ENCODE measurements at places on chromosomes 13 and 19.

- no peak for DNase-seq
Observed at GRCh38 chr13:40149611-40150274, 494.3 kb downstream of the COG6 start.

- no peak for DNase-seq
Observed at GRCh38 chr19:51735759-51736449, 12.1 kb upstream of the HAS1 start.

DNA sequence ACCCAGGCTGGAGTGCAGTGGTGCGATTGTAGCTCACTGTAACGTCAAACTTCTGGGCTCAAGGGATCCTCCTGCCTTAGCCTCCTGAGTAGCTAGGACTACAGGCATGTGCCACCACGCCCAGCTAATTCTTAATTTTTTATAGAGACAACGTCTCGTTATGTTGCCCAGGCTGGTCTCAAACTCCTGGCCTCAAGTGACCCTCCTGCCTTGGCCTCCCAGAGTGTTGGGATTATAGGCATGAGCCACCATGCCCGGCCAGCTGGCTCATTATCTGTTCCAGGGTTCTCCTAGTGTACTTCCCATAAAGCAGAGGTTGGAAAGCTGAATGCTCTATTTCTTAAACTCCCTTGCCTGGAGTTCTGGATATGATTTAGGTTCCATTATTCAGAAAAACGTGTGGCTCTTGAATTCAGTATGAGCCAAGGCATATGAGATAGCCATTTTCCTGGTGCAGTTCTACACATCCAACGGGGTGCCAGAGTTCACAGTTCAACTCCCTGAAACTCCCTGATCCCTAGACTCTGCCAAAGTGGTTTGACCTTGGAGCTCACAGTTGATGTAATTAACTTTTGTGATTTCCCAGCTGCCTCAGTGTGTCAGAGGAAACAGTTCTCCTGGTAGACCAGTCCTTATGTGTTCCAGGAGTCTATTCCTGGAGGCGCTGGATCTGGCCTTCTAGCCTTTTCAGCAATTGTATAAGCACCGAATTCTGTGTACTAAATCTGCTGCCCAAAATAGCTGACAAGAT, 21.6 kb downstream of the GPR183 start:
- no peak for DNase-seq

GRCh38 chr13:112804374-112804773, 114.5 kb downstream of the ATP11A start:
- DNase-seq, result no peak

DNA sequence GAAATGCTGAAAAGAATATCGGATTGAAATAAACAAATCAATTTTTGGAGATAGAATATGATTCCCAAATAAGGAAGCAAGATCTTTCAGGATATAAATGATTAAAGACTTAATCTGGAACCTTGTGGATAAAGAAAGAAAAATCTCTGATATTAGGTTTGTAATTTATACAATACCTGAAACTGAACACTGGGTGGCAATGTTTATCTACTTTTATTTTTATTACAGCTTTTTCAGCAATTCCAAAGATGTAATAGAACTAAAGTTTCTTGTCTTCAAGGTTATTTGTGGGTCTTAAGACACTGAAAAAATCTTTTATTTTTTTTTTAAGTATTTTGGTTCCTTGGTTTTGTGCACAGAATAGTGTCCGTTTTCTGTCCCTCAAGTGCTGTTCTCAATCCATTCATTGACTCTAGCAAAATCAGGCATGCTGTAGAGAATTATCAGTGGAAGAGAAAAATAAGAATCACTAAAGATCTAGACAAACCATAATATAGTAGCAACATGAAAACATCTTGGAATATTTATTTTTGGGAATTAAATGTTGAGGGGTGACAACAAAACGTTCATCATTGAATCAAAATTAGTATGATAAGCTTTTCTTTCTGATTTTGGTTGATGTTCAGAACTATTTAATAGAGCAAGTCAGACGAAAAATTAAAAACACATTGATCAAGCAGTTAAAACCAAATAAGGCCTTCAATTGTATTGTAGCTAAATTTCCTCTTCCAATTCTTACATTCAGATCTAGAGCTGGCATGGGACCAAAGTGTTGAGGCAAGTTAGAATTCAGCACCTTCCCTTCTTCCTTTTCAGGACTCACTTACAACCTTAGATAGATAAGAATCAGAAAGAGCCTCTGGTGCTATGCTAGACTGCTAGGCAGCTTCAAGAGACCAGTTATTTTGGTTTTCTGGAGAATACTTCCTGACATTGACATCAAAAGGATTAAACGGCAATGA, 704.4 kb upstream of the PCDH20 start:
- DNase-seq, result no peak

- DNase-seq, result no peak
Observed at GRCh38 chr19:48623556-48624066, 4.3 kb downstream of the SPHK2 start.

DNA sequence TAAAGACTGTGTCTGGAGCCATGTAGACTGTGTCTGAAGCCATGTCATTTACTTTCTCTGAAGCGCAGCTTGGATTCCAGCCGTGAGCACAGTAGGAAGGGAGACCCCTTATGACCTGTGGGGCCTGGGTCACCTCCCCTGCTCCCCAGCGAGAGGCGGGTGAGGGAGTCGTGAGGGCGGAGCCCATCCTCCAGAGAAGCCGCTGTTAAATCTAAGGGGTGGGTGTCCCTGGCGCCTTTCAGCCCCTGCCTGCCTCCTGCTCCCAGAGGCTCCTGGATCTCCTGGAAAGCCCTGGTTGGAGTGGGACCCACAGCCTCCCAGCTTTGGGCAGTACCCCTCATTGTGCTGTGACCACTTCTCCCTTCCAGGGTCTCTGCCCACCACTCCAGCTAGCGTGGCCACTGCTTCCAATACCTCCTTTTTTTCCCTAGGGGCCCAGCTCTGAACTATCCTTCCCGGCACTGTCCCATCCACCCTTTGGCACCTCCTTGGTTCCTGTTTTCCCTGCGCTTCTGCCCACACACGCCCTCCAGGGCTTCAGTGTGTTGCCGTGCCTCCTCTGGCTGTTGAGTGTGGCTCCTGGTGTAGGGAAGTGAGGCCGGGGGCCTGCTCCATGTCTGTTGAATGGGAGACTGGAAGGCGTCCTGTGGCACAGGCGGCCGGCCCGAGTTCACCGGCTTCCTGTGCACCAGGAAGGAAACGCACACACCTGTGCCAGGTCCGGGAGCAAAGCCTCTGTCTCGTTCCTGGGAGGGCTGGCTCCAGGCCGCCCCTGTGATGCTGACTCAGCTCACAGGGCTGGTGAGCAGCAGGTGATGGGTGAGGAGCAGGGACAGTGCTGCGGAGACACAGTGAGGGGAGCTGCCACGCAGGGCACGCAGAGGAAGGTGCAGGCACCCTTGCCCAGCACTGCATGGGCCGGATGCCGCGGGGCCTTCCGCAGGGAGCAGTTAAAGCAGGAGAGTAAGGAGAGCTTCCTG, 29.4 kb downstream of the ATP4B start:
- DNase-seq, result no peak

DNA sequence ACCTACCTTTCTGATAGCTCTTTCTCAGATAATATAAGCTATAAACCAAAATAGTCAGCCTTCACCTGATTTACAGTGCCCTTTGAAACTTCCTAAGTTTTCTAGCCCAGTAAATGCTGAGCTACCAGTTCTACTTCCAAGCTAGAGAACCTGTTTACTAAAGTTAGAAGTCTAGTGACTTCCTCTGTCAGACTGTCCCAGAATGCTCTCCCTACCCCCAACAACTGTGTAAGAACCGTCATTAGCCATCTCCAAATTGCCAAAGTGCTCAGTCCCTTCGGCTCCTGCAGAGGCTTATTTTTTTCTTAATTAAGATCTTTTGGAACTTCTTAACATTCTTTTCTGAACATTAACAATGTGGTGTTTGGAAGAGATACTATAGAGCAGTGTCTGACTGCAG, 3.2 kb upstream of the ABCC4 start:
- DNase-seq, result no peak

GRCh38 chr19:6017576-6017975, 39.6 kb upstream of the RANBP3 start:
- no peak for DNase-seq

- DNase-seq, result no peak
Observed at GRCh38 chr13:54029226-54029625, 1000.6 kb downstream of the OLFM4 start.

DNA sequence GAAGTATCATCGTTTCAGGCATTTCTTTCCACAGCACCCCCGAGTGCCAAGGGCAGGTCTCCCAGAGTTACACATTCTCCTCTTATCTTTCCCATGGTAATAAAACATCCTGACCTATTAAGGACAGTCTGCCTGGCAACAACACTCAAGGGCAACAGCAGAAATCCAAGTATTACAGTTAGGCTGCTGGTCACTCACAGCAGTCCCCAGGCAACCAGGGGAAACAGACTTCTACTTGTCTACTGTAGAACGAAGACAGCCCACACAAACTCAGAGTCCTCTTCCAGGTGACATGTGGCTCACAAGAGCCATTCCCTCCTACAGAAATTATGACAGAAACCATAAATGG, 24.3 kb downstream of the RCBTB1 start:
- DNase-seq, result no peak

DNA sequence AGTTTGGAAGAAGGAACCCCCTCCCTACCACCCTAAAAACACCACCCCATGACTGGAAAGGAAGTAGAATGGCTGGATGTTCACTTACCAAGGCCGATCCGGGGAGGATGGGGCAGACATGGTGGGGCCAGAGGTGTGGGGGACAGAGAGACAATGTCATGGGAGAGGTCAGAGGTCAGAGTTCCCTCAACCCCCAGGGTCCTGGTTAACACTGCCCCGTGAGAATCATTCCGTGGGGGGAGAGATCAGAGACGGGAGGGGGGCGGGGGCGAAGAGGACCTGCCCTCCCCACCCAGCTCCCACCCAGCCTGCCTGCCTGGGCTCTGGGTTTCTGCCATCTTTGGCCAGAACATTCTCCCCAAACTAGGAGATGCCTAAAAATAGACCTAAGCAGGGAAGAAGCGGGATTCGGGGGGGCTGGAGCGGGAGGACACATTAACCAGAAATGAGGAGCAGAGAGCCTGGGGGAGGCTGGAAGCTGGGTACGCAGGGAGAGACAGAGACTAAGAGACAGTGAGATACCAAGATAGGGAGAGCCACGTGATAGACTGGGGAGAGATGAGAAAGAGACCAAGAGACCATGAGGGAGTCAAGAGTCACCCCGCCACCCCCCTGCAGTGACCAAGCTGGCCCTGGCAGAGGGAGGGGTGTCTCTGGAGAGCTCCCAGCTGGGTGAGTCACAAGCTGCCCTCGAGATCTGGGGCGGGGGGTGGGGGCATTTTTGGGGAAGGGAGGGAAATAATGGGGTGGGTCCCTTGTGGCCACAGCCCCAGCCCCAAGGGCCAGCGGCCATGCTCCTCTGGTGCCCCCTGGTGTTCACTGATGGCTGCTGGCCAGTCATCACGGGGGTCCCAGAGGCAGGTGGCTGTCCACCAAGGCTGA, 6.1 kb upstream of the KANK2 start:
- no peak for DNase-seq

DNA sequence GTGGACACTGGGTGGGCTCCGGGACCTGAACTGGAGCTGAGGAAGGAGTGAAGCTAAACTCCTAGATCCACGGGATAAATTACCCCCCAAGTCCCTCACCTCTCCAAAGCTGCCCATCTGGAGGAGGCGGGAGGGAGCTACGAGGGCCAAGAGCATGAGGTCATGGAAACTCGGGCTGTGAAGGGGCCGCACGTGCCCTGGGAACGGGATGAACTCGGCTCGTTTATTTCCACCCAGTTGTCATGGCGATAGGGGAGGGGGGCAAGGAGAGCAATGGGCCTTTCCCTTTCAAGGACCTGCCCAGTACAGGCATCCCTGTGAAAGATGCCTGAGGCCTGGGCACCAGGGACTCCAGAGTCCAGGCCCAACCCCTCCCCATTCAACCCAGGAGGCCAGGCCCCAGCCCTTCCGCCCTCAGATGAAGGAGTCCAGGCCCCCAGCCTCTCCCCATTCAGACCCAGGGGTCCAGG, 3.8 kb downstream of the PPP1R12C start:
- DNase-seq, result no peak

DNA sequence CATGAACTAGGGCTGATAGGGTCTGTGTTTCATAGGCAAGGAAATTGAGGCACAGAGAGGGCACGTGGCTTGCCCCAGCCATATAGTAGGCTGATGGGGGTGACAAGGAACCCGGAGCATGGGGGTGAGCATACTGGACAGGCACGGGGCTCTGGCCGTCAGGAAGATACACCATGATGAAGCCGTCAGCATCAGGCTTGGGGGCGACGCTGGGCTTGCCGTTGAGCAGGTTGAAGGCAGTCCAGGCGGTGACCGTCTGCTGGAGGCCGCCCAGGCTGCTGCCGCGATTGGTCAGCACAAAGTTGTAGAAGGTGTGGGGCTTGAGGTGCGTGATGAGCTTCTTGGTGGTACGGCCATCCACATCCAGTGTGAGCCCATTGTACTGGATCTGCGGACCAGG, 119.7 kb downstream of the PTPRS start:
- DNase-seq, result no peak

DNA sequence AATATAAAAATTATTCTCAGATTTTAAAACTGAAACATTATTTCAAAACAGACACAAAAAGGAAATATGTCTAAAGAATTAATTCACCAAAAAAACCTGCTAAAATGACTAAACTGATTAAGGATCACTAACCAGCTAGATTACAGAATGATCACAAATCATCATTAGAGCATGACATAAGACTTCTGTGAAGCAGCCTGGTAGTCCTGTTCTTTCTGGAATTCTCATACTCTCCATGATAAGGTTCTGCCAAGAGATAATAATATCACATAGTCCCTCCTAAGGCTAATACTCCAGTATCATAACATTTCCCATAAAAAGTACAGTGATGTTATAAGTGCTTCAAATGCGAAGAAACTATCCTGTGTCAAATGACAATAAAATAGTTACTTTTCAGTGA, 1814.9 kb downstream of the SLITRK5 start:
- DNase-seq, result no peak

- DNase-seq, result no peak
Observed at GRCh38 chr13:39821977-39822376, 166.5 kb downstream of the COG6 start.

DNA sequence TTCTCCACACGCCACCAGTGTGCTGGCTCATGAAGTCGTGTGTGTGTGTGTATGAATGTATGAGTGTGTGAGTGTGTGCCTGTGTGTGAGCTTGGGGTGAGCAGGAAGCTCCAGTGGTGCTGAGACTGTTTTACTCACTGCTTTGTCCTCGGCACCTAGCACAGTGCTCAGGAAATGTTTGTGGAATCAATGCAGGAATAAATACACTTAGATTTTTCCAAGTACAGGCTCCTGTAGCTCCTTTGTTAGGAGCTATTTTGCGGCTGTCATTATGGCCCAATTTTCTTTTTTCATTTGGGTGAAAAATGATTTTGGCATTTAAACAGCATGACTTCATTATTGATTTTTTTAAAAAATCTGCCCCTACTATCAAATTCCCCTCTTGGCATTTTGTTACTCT, 193.5 kb upstream of the KL start:
- no peak for DNase-seq

- no peak for DNase-seq
Observed at GRCh38 chr19:575527-576506, 3.4 kb downstream of the BSG start.

GRCh38 chr19:33905937-33906577, 109.4 kb downstream of the KCTD15 start:
- DNase-seq, result no peak

- no peak for DNase-seq
Observed at GRCh38 chr19:6632002-6632621, 37.8 kb downstream of the TNFSF14 start.

GRCh38 chr19:56491399-56491798, 14.3 kb upstream of the ZNF667 start:
- no peak for DNase-seq

- DNase-seq, result no peak
Observed at GRCh38 chr13:67130444-67130843, 99.7 kb downstream of the PCDH9 start.

Data from GM18507 (cell line).